Endodermal cell (in vitro differentiated cells): ENCODE measurements at places on chromosomes 7 and 10. TPM values are rescaled to one million over a fixed set of nuclear protein-coding genes. Genes with fewer than 3 reads are reported as not detected.

HKDC1 gene
- not detected in 3 replicates for total RNA-seq

ATXN7L1 gene
- 16.9 to 30.3 TPM (median 22.0 TPM) in 3 replicates for total RNA-seq

SPDYE17 gene
- total RNA-seq: not detected in 2 replicates

NUPR2 gene
- not detected in 3 replicates for total RNA-seq

GRCh38 chr10:62788861-62789467 lies 15.6 kb upstream of the ADO start:
- DNase-seq: no peak

GRCh38 chr7:18558503-18558902 lies 63.0 kb downstream of the HDAC9 start:
- DNase-seq: no peak

SLC39A12 gene
- not detected in 3 replicates for total RNA-seq

DNA sequence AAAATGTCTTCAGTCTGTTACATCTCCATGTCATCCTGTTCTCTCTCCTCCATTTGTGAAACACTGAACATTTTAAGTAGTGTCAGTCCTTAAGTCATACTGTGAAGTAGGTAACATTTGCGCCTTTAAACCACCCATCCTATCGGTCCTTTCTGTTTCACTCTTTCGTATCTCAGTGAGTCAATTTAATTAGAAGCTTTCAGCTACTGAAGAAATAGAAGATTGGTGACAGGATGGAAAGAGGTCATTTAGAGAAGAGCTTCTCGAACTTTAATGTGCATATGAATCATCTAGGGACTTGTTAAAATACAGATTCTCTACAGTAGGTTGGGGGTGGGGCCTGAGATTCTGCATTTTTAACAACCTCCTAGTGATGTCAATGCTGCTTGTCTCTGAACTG lies 113.4 kb downstream of the SRI start:
- DNase-seq: no peak

- DNase-seq: no peak
Measured at GRCh38 chr10:133616371-133617130, 10.0 kb downstream of the FRG2B start.

POLR2J2 gene
- total RNA-seq: 6.7 and 7.0 TPM in 2 replicates

GRCh38 chr10:102334101-102334500 lies 61.4 kb upstream of the NFKB2 start:
- DNase-seq: no peak

H2BK1 gene
- not detected in 2 replicates for total RNA-seq

DNA sequence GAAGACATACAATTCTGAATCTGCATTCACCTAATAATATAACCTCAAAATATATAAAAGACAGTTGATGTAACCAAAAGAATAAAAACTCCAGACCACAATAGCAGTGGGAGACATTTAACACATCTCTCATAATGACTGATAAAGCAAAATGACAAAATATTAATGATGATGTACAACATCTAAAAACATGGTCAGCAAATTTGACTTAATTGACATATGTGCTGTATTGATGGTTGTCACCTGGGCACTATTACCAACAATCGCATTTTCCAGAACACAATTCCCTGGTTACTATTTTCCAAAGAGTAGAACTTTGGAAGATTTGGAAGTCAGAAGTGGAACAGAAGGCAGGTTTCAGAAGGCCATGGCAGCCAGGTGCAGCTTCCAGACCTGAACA lies 899.5 kb upstream of the CELF2 start:
- DNase-seq: no peak

DNA sequence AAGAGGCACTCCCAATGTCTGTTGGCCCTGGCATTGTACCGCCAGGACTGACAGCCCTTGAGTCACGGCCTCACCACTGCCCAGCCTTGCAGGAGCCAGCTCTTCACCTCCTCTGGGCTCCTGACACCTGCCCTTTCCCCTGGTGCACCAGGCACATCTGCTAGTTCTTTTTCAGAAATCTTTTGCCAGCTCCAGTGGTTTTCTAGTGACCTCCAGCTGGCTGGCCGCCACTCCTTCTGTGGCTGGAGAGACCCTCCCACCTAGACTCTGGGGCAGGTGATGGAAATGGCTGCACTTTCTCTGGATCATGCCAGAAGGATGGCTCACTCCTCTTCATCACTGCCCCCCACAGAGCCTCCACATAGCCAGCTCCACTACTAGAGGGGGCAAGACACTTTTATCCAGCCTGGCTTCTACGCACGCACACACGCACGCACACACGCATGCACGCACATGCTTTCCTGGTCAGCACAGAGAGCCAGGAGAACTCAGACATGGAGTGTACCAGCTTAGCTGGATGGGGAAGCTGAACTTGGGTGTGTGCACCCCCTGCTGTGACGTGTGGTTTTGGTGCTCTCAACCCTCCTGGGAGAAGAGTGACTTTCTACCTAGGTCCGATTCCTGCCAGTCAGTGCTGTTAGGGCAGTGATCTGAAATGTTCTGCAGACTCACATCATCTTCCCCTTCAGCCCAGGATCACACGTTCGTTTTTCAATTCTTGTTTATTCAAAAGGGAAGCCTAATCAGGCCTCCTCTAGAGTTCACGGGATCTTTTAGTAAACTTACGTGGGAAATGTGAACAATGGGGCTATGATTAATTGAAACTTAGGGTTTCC lies 222.0 kb downstream of the PRPF18 start:
- no peak for DNase-seq

GRCh38 chr7:2437537-2438148 lies 34.2 kb downstream of the CHST12 start:
- DNase-seq: no peak

HOXA2 gene
- not detected in 3 replicates for total RNA-seq

LRIT1 gene
- total RNA-seq: 0.11 TPM in 1 of 2 replicates, not detected in the other

RADIL gene
- total RNA-seq: 27.0 to 42.2 TPM (median 34.9 TPM) in 3 replicates

DNA sequence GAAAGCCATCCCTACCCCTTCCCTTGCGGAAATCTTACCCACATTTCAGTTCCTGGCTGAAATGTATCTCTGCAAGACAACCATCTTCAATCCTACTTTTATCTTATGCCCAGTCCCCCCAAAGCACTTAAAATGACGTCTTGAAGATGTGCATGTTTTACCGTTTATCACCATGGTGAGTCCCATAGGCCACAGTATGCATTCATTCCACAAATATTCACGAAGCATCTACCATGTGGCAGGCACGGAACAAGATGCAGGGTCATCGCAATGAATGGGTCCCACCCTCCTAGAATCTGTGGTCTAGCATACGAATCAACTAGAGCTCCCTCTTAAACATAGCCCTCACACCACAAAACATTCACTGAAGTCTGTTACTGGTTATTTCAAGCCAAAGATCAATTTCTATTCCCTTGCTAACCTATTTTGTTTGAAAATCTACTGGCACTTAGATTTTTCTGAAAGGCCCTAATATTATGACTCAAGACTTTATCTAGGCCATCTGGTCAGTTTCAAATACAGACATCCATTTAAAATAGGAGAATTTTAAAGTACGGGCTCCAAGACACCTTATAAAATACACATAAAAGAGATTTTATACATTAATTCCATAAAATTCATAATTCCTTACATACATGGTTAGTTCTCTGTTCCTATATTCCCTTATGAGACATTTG lies 99.4 kb downstream of the PARD3 start:
- no peak for DNase-seq

DNA sequence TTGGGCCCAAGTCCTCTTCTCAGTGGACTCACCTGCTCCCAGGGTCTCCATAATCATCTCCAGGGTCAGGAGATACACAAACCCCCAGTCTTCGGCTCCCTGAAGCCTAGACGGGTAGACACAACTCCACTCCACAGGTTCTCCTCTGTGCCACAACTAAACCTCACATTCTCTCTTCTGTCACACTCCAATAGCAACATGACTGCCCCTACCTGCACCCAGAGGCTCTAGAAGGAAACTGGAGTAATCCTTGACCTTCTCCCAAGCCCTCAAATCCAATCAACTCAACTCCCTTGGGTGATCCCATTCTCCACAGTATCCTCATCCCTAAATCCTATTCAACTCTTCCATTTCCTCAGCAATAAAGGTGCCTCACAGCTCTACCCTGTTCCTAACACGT lies 16.2 kb downstream of the HNRNPF start:
- DNase-seq: no peak

- no peak for DNase-seq
Measured at GRCh38 chr10:94571528-94571927, 25.9 kb downstream of the HELLS start.

FBXW4 gene
- total RNA-seq: 70.4 to 92.8 TPM (median 70.9 TPM) in 3 replicates

- DNase-seq: no peak
Measured at GRCh38 chr7:116455499-116455898, 44.0 kb upstream of the CAV2 start.

GRCh38 chr7:36264123-36264801 lies 111.2 kb downstream of the EEPD1 start:
- no peak for DNase-seq

PDLIM1 gene
- total RNA-seq: 93.9 to 185 TPM (median 98.5 TPM) in 3 replicates

SCRN1 gene
- 110 and 117 TPM in 2 replicates for total RNA-seq

MPLKIP gene
- total RNA-seq: 32.6 to 53.5 TPM (median 49.1 TPM) in 3 replicates

GRCh38 chr7:137386966-137387365 lies 43.4 kb upstream of the PTN start:
- DNase-seq: no peak

- no peak for DNase-seq
Measured at GRCh38 chr7:20730611-20731010, 56.1 kb downstream of the SP8 start.

DNA sequence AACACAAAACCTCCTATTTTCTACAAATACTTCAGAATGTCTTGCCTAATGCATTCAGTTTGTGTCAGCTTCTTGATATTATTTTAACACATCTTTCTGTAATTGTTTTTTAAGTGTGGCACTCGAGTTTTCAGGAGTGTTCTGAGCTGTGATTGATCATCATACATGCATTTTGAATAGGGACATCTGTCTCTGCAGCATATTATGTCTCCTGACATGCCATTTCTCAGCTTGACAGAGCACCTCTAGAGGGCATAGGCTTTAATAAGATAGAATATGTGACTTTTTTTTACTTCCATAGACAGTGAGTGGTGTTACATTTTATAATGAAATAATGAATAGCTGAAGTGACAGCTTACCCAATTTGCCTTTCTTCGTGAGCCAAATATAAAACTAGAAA lies 219.2 kb upstream of the HDAC9 start:
- no peak for DNase-seq

GRCh38 chr7:14766747-14767146 lies 135.8 kb downstream of the DGKB start:
- DNase-seq: no peak

GRCh38 chr10:18043148-18044006 lies 91.7 kb downstream of the SLC39A12 start:
- DNase-seq: no peak

GRCh38 chr7:100171087-100171681 lies 2.8 kb upstream of the GAL3ST4 start:
- DNase-seq: peak; percentile 87

AMPH gene
- total RNA-seq: 3.5 and 4.2 TPM in 2 replicates

GRCh38 chr10:59383908-59384307 lies 21.6 kb upstream of the FAM13C start:
- DNase-seq: no peak

MRC1 gene
- total RNA-seq: 0.07 and 0.09 TPM in 2 replicates

DNA sequence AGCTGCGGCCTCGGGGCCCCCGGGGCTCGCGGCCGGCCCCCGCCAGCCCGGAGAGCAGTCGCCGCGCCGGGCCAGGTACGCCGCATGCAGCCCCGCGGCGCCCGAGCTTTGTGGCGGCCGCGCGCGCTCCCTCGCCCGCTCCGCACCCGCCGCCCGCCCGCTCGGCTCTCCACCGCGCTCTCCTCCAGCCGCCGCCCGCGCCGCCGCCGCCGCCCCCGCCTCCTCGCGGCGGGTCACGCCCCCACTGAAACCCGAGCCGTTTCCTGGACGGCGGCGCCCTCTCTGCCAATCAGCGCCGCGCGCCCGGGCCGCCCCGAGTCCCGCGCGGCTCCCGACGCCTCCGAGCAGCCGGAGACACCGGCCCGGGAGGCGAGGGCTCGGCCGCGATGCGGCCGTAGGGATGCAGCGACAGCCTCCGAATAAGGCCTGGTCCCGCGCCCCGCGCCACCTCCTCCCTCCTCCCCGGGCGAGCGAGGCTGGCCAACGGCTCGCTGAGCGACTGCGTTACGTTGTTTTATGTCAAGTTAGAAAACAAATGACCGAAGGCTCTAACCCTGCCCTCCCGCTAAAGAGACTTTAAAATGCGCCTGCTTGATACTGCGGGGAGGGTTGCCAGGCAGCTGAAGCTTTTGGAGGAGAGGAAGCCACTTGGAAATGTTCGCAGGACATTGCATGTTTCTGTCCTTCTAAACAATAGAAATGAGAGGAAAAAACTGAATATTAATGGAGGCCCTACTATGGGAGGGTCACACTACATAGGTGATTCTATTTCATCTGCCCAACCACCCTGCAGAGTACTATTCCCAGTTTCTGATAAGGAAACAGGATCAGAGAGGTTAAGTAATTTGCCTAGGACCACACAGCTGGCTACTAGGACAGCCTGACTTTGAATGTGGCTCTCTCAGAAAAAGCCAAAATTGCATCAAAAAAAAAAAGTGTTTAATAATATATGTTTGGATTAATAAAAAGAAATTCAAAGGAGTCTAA lies at the start of gene FGFR2:
Gene FGFR2 (minus strand): TSS at position 182 of the 987 bp plus-strand sequence. CDS start 4,627 bp downstream, outside the sequence.
- DNase-seq: peak; percentile 95

DNA sequence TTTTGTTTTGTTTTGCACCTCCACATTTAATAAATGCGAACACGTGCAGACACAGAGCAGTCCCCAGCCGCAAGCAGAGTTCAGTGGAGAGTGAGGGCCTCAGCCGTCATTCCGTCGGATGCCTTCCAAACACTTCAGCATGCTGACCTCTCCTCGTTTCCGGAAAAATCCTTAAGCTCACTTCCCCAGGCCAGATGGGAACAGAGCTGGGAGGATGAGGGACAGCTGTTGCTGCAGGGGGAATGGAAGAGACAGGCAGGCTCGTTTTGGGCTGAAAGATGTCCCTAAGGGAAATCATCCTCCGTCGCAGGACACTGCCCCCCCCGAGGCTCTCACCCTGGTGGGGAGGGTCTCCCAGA lies 17.2 kb upstream of the FGFR2 start:
- no peak for DNase-seq

NYAP1 gene
- 7.2 and 9.3 TPM in 2 replicates for total RNA-seq

DNA sequence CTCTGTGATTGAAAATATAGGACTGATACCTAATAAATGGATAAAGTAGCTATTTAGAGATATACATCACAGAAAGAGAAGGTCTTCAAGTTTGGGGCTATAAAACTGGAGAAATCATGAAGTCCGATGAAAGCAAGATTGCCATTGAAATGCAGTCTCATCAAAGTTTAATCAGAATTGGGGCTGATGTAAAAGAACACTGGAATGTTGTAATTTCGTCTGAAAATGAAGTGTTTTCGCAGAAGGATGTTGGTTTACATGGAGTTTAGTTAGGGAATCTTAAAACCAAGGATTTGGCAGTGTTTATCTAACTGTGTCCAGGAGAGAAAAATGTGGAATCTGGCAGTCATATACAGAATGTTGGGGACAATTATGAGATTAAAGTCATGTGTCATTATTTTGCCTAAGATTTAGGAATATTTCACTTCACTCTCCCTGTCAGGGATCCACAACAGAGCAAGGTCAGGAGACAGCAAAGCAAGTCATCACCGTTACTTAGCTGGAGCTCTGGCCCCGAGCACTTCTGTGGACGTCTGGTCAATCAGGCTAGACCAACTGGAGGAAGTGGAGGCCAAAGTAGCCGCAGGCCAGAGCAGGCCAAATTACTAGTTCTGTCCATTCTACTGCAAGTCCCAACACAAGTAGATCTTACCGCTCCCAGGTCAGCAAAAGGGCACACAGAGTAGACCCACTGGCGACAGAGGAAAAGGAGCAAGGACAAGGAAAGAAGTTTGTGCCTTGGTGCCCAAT lies 37.0 kb downstream of the EPDR1 start:
- no peak for DNase-seq

GRCh38 chr10:24993237-24993958 lies 22.6 kb downstream of the ENKUR start:
- no peak for DNase-seq

GRCh38 chr7:94975336-94975735 lies 67.9 kb downstream of the PPP1R9A start:
- DNase-seq: no peak
